ENCODE measurements at places on chromosomes 6 and 20.

- peak overlapping the region; percentile 45 for H3K4me3 ChIP-seq
- peak; percentile 24 for DNase-seq
- peak overlapping the region; percentile 70 for H3K27ac ChIP-seq
- H3K4me1 ChIP-seq: peaks cover 44% of the 10 kb centered on the region
- no peaks in the 10 kb centered on the region for H3K27me3 ChIP-seq
- H3K36me3 ChIP-seq: peaks cover 16% of the 10 kb centered on the region
These were observed 18.1 kb upstream of the SAMHD1 start for GRCh38 chr20:36969478-36970186.

GRCh38 chr6:91340896-91341395 is 754.1 kb upstream of the MAP3K7 start:
- no peak overlapping the region for H3K27ac ChIP-seq
- no peaks in the 10 kb centered on the region for H3K36me3 ChIP-seq
- H3K27me3 ChIP-seq: no peaks in the 10 kb centered on the region
- no peaks in the 10 kb centered on the region for H3K4me1 ChIP-seq
- DNase-seq: no peak
- H3K4me3 ChIP-seq: no peak overlapping the region

DNA sequence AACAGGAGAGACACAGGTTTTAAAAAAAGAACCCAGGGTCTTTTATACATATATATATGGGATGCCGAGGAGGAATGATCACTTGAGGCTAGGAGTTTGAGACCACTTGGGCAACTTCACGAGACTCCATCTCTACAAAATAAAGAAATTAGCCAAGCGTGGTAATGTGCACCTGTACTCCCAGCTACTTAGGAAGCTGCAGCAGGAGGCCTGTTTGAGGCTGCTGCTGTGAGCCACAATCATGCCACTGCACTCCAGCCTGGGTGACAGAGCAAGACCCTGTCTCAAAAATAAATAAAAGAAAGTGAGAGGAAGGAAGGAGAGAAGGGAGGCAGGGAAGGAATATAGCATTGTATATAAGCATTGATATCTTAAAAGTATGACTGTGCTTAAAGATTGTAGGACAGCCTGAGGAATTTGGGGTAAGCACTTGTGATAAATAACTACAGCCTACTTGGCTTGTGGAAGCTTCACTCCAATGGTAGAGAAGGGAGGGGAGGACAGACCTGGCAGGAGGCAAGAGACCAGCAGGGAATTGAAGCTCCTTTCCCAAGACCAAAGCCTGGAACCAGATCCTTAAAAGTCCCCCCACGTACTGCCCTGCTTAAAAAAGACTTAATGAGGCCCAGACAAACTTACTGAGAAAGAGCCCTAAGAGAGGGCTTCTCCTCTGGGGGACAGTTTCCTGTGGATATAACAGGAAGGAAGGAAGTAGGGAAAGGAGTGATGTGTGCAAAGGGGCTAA is 2.5 kb upstream of the SNTA1 start:
- peaks cover 12% of the 10 kb centered on the region for H3K27me3 ChIP-seq
- no peaks in the 10 kb centered on the region for H3K36me3 ChIP-seq
- no peak for DNase-seq
- peaks cover 14% of the 10 kb centered on the region for H3K4me1 ChIP-seq
- no peak overlapping the region for H3K27ac ChIP-seq
- no peak overlapping the region for H3K4me3 ChIP-seq

DNA sequence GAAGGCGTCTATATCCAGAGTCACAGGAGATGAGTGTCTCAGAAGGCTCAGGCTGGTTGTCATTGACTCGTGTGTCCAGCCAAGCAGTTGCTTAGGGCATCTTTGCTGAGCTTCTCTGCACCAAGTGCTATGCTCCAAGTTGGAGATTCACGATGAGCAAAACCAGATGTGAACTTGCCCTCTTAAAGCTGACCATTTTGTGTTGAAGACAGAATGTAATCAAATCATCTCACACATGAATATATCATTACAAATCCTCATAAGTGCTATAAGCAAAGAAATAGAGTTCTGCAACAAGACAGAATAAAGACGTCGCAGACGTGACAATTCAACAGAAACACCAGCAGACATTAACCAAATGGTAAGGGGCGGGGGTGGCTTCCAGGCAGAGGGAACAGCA is 103.9 kb downstream of the ALDH8A1 start:
- no peak overlapping the region for H3K27ac ChIP-seq
- H3K4me1 ChIP-seq: no peaks in the 10 kb centered on the region
- DNase-seq: no peak
- H3K27me3 ChIP-seq: peaks cover 17% of the 10 kb centered on the region
- no peaks in the 10 kb centered on the region for H3K36me3 ChIP-seq

DNA sequence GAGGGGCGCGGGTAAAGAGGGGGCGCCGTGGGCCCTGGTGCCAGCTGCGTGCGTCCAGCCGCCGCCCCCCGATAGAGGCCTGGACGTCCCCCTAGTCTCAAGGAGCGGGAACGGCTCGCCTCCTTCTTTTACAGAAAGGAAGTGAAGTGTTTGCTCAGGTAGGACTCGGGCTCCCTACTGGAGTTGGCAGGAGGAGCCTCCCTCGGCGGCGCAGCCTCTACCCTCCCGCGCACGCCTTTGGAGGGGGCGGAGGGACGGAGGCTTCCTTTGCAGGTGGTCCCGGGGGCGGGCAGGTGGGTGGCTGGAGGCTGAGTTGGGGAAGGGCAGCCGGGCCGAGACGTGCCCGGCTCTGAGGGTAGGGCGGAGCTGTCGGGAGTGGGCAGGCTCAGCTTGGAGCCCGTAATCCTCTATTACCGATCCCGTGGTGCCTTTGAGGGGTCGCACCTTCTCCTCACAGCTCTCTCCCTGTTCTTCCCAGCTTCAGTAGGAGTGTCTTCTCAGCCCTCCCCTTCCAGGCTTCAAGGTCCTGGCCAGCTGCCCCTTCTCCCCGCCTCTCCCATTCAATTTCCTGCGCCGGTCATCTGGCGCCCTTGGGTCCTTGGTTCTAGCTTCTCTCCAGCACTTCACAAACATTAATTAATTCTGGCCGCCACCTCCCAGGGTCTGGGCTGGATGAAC is 728 bp downstream of the ITPR3 start:
- H3K4me1 ChIP-seq: peaks cover 34% of the 10 kb centered on the region
- H3K36me3 ChIP-seq: peaks cover 16% of the 10 kb centered on the region
- peak overlapping the region; percentile 70 for H3K27ac ChIP-seq
- H3K27me3 ChIP-seq: no peaks in the 10 kb centered on the region
- peak overlapping the region; percentile 91 for H3K4me3 ChIP-seq
- DNase-seq: peak; percentile 28

GRCh38 chr6:93327857-93328256 is 91.5 kb downstream of the EPHA7 start:
- no peaks in the 10 kb centered on the region for H3K27me3 ChIP-seq
- no peak overlapping the region for H3K4me3 ChIP-seq
- no peak overlapping the region for H3K27ac ChIP-seq

- no peak overlapping the region for H3K4me3 ChIP-seq
- DNase-seq: no peak
- no peaks in the 10 kb centered on the region for H3K4me1 ChIP-seq
- H3K36me3 ChIP-seq: no peaks in the 10 kb centered on the region
- no peak overlapping the region for H3K27ac ChIP-seq
These were observed 148.8 kb downstream of the CFAP61 start for GRCh38 chr20:20201124-20201523.

DNA sequence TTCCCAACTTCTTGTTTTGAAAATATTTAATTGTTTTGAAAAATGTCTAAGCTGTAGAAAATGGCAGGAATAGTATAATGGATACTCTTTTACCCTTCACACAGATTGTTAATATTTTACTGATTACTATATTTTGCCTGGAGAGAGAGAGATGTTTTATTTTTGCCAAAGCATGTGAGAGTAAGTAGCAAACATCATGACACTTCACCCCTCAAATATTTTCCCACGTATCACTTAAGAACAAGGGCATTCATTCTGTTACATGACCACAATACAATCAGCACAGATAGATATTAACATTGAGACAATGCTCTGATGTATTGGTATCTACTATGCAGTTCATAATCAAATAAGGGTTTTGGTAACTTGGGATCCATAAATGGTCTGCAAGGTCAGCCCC is 116.5 kb downstream of the CCDC170 start:
- no peaks in the 10 kb centered on the region for H3K36me3 ChIP-seq
- no peak overlapping the region for H3K4me3 ChIP-seq
- H3K27ac ChIP-seq: no peak overlapping the region
- no peak for DNase-seq
- peaks cover 15% of the 10 kb centered on the region for H3K27me3 ChIP-seq
- H3K4me1 ChIP-seq: no peaks in the 10 kb centered on the region

- H3K4me3 ChIP-seq: no peak overlapping the region
- H3K27ac ChIP-seq: no peak overlapping the region
- H3K36me3 ChIP-seq: no peaks in the 10 kb centered on the region
- H3K4me1 ChIP-seq: no peaks in the 10 kb centered on the region
- H3K27me3 ChIP-seq: no peaks in the 10 kb centered on the region
- DNase-seq: no peak
These were observed 132.6 kb downstream of the PRL start for GRCh38 chr6:22164236-22164635.

- no peaks in the 10 kb centered on the region for H3K36me3 ChIP-seq
- H3K4me3 ChIP-seq: no peak overlapping the region
- H3K27me3 ChIP-seq: peaks cover 2% of the 10 kb centered on the region
- no peak overlapping the region for H3K27ac ChIP-seq
These were observed 15.0 kb downstream of the CPNE5 start for GRCh38 chr6:36824253-36824652.

DNA sequence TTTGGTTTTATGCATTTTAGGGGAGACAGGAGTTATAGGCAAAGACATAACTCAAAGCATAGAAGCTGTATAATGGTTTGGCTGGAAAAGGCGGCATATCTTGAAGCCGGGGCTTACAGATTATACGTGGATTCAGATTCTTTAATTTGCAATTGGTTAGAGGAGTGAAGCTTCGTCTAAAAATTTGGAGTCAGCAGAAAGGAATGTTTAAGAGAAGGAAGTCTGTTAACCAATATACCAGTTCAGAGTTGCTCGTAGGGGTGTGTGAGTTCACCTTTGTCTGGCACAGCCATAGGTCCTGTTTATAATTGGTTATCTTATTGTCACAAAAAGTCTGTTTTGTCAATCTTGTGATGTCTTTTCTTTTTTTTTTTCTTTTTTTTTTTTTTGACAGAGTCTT is 8.9 kb downstream of the ARHGAP40 start:
- no peak overlapping the region for H3K4me3 ChIP-seq
- H3K27ac ChIP-seq: no peak overlapping the region
- no peak for DNase-seq
- H3K36me3 ChIP-seq: no peaks in the 10 kb centered on the region
- no peaks in the 10 kb centered on the region for H3K4me1 ChIP-seq
- H3K27me3 ChIP-seq: peaks cover 26% of the 10 kb centered on the region

GRCh38 chr6:94401311-94401710 is 982.0 kb upstream of the EPHA7 start:
- H3K36me3 ChIP-seq: no peaks in the 10 kb centered on the region
- no peak overlapping the region for H3K4me3 ChIP-seq
- no peaks in the 10 kb centered on the region for H3K27me3 ChIP-seq
- no peak overlapping the region for H3K27ac ChIP-seq

DNA sequence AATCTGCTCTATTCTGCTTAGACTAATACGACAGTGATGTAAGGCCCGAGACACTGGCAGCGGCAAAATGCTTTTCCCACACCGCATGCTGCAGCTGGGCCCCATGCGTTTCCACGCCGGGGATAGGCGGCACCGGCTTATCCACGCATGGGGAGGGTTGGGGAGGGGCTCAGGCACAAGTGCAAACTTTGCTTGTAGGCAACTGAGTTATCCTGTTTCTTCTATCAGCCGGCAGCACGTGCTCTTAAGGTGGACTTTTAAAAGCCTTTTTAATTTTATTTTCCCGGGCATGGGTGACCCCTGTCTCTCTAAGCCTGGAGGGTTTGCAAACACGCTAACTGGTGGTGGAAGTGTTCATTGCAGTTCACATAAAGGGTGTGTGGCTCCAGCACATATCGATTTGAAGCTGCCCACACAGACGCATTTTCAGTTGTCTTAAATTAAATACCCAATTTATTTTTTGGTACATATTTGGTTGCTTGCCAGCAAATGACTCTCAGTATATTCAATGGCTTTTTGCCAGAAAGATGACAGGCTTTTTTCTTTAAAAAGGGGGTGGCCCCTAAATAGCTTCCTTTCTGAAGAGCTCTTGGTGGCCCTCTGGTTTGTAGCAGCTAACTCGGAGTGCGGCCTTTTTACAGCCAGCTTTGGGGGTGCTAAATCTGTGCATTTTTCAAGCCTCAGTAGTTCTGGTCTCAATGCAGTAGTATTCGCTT is 561.8 kb upstream of the AGPAT4 start:
- no peak overlapping the region for H3K27ac ChIP-seq
- H3K4me1 ChIP-seq: no peaks in the 10 kb centered on the region
- H3K4me3 ChIP-seq: no peak overlapping the region
- DNase-seq: no peak
- H3K36me3 ChIP-seq: no peaks in the 10 kb centered on the region

GRCh38 chr6:284486-284885 is 7.8 kb upstream of the DUSP22 start:
- no peak overlapping the region for H3K27ac ChIP-seq
- H3K27me3 ChIP-seq: peaks cover 2% of the 10 kb centered on the region
- no peak for DNase-seq
- no peak overlapping the region for H3K4me3 ChIP-seq

DNA sequence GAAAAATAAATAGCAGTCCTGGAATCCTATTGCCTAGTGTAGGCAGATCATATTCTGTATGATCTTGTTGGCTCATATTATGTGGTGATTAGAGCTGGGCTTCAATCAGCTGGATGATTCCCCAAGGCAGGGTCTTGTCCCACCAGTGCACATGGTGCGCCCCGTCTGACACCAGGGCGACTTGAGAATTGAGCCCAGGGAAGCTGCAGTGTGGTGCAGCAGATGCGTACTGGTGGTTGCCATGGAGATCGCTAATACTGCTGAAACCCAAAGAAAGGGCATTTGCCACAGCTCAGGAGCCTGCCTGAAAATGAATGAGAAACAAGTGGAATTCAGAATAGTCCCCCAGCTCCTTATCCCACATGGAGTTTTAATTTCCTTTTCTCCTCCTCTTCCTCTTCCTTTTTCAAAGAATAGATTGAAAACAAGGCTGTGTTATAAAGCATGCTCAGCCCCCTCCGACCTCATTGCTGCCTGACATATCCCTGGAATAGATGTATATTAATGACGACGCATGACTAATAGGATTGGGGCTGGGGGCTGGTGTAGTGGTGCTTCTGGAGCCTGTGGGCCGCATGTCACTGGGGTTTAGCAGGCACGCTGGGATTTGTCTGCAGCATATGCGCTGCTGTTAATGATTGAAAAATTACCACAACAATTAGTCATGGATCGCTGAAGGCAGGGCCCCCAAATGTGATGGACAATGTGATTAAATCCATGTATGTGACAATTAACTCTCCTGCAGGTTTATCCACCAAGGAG is 210.5 kb downstream of the FARS2 start:
- DNase-seq: no peak
- H3K27me3 ChIP-seq: no peaks in the 10 kb centered on the region
- no peak overlapping the region for H3K27ac ChIP-seq
- peaks cover 12% of the 10 kb centered on the region for H3K4me1 ChIP-seq
- no peaks in the 10 kb centered on the region for H3K36me3 ChIP-seq
- no peak overlapping the region for H3K4me3 ChIP-seq

DNA sequence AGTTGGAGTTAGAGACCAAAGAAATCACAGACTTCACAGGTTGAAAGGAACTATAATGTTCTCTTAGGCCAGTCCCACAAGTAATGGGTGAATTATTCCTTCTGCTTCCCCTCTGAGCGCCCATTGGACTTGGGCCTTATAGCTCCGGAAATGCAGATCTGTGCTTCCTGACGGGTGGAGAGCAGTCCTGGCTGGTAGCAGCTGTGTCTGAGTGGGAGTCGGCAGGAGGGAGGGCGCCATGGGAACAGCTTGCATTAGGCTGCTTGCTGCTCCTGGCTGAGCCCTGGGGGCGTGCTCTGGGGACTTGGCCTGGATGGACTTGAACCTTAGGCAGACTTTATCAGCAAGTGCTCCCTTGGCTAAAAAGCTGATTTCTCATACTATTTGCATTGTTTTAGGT is 18.4 kb upstream of the NUP153 start:
- H3K27me3 ChIP-seq: peaks cover 3% of the 10 kb centered on the region
- no peak for DNase-seq
- H3K4me1 ChIP-seq: no peaks in the 10 kb centered on the region
- no peak overlapping the region for H3K27ac ChIP-seq
